Muscle of leg (tissue), 16 donors: ENCODE measurements at places on chromosomes 3 and 15. TPM values are rescaled to one million over a fixed set of nuclear protein-coding genes. Genes with fewer than 3 reads are reported as not detected.

GRCh38 chr3:131535596-131535995 is 32.8 kb upstream of the MRPL3 start:
- no peak overlapping the region for H3K27ac ChIP-seq
- H3K36me3 ChIP-seq = no peaks in the 10 kb centered on the region
- H3K4me1 ChIP-seq = no peaks in the 10 kb centered on the region
- H3K4me3 ChIP-seq = no peak overlapping the region
- DNase-seq = peak; percentile 8

DNA sequence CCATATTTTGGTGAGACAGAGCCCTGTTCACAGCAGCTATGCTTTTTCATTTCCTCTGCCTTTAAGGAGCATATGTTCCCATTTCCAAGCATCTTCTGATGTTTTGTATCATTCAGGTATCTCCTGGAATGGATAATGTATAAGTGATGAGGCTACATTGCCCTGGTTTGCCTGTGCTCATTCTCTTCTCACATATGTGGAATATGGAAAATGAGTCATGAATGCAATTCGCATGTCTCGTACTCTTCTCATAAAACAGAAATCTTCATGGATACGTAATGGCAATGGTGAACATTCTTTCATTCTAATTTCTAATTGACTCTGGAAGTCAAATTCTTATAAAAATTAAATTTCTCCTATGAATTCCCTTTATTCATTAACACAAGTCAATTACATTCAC is 143.1 kb downstream of the CDIN1 start:
- H3K27ac ChIP-seq = no peak overlapping the region
- DNase-seq = no peak
- H3K27me3 ChIP-seq = no peaks in the 10 kb centered on the region
- no peak overlapping the region for H3K4me3 ChIP-seq

DNA sequence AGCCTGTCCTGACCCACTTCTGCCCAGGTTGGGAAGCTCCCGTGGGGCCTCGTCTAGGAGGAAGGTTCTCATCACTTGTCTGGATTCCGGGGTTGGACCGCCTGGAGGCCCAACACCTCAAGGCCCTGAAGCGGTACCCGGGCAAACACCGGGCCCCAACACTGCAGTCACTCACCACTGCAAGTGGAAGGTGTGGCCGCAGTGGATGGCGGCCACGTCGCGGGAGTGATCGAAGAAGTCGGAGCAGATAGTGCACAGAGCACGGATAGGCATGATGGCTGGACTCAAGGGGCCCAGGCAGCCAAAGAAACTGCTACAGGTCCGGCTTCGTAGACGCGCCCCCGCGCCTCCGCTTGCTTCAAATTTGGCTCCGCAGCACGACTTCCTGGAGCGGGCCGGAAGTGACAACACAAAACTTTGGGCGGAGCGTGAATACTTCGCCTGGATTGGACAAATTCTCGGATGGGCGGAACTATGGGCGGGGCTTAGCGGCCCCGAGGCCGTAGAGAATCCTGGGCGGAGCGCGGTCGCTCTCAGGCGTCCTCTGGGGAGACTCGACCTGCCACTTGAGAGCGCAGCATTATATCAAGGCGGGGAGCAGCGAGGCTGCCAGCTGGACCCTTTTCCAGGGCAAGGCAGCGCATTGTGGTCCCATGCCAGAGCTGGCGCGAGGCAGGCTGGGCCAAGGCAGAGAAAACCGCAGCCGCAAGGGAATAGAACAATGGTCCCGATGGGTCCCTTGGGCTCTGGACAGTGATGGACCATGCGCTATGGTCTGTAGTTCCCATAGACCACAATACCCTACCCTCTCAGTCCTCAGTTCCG is at the start of gene TRAIP:
TRAIP (minus strand) TSS at position 384 of the 825 bp plus-strand sequence; CDS start at position 273, 111 bp downstream.
- H3K27me3 ChIP-seq = no peaks in the 10 kb centered on the region
- no peaks in the 10 kb centered on the region for H3K36me3 ChIP-seq
- DNase-seq = peak; percentile 97
- H3K4me1 ChIP-seq = peaks cover 13% of the 10 kb centered on the region

- no peak overlapping the region for H3K4me3 ChIP-seq
- no peaks in the 10 kb centered on the region for H3K27me3 ChIP-seq
- no peaks in the 10 kb centered on the region for H3K4me1 ChIP-seq
- no peaks in the 10 kb centered on the region for H3K36me3 ChIP-seq
These were observed 104.5 kb downstream of the NLGN1 start for GRCh38 chr3:173501931-173502489.

GRCh38 chr3:23501201-23501802 is 298.2 kb downstream of the UBE2E2 start:
- peak overlapping the region; percentile 75 for H3K27ac ChIP-seq
- peaks cover 5% of the 10 kb centered on the region for H3K4me1 ChIP-seq
- no peaks in the 10 kb centered on the region for H3K36me3 ChIP-seq
- DNase-seq = peak; percentile 57

- H3K36me3 ChIP-seq = no peaks in the 10 kb centered on the region
- H3K4me3 ChIP-seq = no peak overlapping the region
- no peaks in the 10 kb centered on the region for H3K27me3 ChIP-seq
- H3K4me1 ChIP-seq = peaks cover 2% of the 10 kb centered on the region
These were observed 44.4 kb downstream of the LSM3 start for GRCh38 chr3:14222900-14223594.

DNA sequence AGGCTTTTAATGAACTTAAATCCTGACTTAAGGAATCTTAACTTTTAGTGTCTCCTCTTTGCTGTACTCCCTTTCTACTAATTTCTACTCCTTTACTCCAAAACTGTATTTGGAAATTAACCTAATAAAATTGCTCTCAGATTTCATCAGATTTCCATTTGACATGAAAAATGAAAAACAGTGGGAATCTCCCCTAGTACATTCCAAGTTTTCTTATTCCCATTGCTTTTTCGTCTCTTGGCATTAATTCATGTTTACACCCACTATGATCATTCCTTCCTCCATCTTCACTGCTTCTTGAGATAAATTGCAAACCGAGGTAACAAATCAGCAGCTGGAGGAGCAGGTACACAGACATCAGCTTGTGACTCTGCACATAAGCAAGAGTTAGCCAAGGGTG is 208.7 kb downstream of the VGLL3 start:
- H3K27me3 ChIP-seq = no peaks in the 10 kb centered on the region
- peaks cover 2% of the 10 kb centered on the region for H3K4me1 ChIP-seq
- no peak overlapping the region for H3K4me3 ChIP-seq
- DNase-seq = peak; percentile 50
- no peaks in the 10 kb centered on the region for H3K36me3 ChIP-seq

The RHOV gene
- total RNA-seq = 0.13 TPM

The ZNF80 gene
- 0.04 TPM for total RNA-seq

GRCh38 chr3:111315930-111316587 is 225.9 kb upstream of the CD96 start:
- H3K36me3 ChIP-seq = no peaks in the 10 kb centered on the region
- no peaks in the 10 kb centered on the region for H3K27me3 ChIP-seq
- DNase-seq = peak; percentile 74
- no peak overlapping the region for H3K4me3 ChIP-seq

The CHRNA7 gene
- total RNA-seq = 0.84 TPM

- no peaks in the 10 kb centered on the region for H3K36me3 ChIP-seq
- no peaks in the 10 kb centered on the region for H3K27me3 ChIP-seq
- H3K4me1 ChIP-seq = no peaks in the 10 kb centered on the region
- DNase-seq = peak; percentile 94
These were observed 159.3 kb downstream of the IL1RAP start for GRCh38 chr3:190673148-190673547.

The SETD5 gene
- total RNA-seq = 62.3 TPM

DNA sequence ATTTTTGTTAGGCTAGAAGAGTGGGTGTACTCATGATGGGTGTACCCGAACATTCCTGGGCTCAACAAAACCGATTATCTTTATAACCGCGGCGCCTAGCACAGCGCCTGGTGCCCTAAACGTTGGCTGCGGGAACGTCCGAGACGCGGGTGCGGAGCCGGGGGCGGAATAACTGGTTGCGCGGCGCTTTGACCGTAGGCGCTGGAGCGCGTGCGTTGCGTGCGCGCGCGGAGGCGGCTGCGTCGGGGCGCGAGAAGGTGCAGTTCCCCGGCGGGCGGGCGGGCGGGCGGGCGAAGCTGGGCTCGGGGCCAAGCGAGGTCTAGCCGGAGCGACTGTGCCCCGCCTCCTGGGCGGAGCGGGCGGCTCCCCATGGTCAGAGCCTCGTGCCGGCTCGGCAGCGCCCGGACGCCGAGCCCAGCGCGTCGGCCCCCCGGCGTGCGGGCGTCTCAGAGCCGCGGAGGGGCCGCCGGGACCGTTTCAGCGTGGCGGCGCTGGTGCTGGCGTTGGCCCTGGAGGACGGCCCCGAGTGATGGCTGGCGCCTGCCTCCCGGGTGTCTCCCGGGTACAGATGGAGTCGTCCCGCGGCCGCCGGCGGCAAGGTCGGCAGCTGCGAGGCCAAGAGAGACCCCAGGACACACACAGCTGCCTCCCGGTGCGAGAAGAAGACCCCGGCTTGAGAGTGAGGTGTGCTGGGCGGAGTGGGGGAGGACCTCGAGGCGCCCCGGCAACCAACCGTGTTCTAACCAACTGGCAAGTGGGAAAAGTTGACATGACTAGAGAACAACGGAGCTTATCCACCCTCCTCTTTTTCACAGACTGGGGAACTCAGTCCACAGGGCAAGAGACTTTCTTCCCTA is at the start of gene PLAAT1:
PLAAT1 (plus strand) TSS at position 373 of the 857 bp plus-strand sequence. CDS start 14,429 bp downstream, outside the sequence.
- peak; percentile 81 for DNase-seq
- H3K36me3 ChIP-seq = no peaks in the 10 kb centered on the region
- peaks cover 8% of the 10 kb centered on the region for H3K4me1 ChIP-seq
- H3K27me3 ChIP-seq = peaks cover 6% of the 10 kb centered on the region

The NR2F2 gene
- total RNA-seq = 11.3 TPM

DNA sequence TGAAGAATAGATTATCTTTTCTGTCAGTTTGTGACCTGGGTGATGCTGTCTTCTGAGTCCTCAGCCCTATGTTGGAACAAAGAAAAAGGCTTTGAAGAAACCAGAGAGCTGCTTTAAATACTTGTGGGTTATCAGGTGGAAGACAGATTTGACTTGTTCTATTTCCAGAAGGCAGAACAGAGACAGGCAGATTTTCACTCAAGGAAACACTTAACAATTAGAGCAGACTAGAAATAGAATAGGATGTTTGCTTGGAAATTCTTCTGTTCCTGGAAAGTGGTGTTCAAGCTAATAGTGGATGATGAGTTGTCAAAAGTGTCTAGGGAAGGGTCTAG is 219.4 kb downstream of the UBE2E2 start:
- no peak for DNase-seq
- H3K27ac ChIP-seq = no peak overlapping the region
- no peaks in the 10 kb centered on the region for H3K4me1 ChIP-seq
- H3K27me3 ChIP-seq = no peaks in the 10 kb centered on the region
- H3K36me3 ChIP-seq = no peaks in the 10 kb centered on the region
- no peak overlapping the region for H3K4me3 ChIP-seq

The RARB gene
- total RNA-seq = 23.2 TPM

GRCh38 chr3:127063916-127064315 is 81.0 kb downstream of the PLXNA1 start:
- no peak overlapping the region for H3K4me3 ChIP-seq
- H3K27me3 ChIP-seq = peaks cover 11% of the 10 kb centered on the region
- H3K36me3 ChIP-seq = no peaks in the 10 kb centered on the region
- H3K27ac ChIP-seq = no peak overlapping the region
- no peak for DNase-seq

DNA sequence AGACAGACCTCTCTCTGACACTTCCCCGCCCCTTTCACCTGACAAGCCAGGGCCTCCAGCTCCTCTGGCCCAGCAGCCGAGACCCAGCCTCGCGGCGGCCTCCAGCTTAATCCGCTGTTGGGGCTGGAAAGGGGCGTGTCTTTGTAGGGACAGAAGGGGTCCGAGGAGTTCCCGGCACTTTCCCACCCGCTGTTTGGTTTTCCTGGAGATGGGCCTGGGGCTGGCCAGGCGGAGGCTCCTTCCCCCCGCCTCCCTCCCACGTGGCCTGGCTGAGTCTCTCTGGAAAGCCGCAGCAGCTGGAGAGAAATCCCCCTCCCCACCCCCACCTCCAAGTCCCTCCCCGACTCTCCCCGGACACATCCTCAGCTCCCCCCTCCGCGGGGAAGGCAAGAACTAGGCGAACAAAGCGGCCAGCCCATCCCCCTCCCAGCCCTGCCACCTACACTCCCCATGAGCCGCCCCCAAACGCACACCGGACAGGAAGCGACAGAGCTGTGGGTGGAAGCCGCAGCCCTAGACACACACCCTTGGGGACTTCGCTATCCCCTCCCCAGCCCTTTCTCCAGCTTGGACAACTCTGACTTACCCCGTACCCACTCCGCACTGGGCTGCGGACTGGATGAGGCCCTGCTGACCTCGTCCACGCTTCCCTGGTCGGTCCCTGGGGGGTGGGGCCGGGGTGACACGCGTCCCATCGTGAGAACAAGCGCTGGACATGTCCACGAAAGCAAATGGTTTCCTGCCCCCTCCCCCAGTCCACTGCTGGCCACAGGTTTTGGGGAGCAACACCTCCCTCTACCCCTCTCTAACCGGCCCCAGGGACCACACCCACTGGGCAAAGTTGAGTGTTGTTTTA is 1.2 kb downstream of the IGDCC4 start:
- DNase-seq = peak; percentile 98
- peaks cover 8% of the 10 kb centered on the region for H3K36me3 ChIP-seq
- H3K4me3 ChIP-seq = peak overlapping the region; percentile 56
- peaks cover 13% of the 10 kb centered on the region for H3K27me3 ChIP-seq

DNA sequence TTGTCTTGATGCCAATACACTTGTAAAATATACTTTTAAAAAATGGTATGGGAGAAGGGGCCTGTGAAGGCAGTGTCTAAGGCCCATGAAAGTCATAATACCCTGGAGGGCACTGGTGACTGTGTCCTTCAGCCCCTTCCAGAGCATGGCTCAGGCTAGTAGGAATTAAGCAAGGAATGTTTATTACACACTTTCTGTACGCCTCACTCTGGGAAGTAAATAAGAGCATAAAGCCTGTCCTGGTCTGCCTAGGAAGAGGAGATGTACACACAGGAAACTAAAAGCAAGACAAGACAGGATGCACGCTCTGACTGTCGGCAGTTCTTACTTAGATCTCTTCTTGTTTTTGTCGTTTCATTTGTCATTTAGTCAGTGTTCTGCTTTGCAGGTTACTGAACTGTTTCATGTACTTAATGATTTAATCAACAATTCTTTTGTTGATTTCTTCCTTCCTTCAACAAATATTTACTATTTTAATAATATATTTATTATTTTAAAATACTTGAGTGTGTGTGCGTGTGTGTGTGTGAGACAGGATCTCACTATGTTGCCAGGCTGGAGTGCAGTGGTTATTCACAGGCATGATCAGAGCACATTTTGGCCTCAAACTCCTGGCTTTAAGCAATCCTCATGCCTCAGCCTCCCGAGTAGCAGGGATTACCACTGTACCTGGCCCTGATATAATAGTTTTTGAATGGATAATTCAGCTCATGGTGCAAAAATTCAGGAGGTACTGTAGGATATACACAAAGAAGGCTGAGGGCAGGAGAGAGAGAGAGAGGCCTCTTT is 9.0 kb upstream of the SMAD6 start:
- DNase-seq = no peak
- H3K4me3 ChIP-seq = no peak overlapping the region
- no peaks in the 10 kb centered on the region for H3K4me1 ChIP-seq
- H3K27ac ChIP-seq = peak overlapping the region; percentile 10

The GRK7 gene
- total RNA-seq = 0.04 TPM

The CASR gene
- not detected for total RNA-seq
